ENCODE measurements at places on chromosomes 1 and 21.

DNA sequence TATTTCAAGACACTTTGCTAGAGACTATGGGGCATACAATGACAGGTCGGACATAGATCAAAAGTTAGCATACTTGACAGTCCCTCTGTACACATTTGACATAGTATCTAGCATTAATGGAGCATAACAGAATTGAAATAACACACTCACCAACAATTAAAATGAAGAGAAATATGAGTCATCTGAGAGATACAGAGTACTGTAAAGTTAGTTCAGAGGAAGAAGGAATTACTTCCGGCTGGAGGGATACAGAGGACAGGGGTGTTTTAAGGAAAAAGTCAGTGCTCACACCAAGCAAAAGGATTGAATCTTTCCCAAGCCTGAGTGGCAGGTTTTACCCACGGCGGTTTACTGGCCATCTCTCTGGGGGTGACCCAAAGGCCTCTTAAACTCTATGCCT lies 2.4 kb downstream of the ZMYND12 start:
- no peak for DNase-seq

DNA sequence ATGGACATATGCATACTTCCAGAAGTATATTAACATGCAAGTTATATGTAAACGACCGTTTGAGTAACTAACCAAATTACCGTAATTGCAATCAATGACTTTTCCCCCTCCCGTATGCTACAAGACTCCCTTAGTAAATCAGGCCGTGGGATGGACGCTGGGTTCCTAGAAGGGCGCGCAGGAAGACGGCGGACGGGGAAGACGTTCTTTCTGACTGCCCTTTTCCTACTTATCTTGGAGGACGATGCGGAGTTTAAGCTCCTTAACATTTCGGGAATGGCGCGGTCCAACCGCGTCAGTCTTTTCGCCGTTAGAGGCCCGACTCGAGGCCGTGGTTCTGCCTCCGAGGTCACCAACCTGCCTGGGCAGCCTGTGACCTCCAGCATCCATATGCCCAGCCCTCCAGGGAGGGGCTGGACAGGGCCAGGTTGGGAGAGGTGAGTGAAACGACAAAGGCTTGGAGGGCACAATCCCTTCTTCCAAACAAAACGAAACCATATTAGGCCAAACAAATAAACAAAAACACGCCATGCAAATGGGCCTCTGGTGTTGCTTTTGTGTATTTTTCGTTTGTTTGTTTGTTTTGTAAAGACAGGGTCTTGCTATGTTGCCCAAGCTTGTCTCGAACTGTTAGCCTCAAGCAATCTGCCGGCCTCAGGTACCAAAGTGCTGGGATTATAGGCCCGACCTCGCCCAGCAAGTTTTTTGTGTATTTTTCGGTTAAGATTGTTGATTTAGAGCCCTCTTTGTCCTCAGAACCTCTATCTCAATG lies 873 bp upstream of the PI4KB start:
- peak; percentile 70 for DNase-seq

DNA sequence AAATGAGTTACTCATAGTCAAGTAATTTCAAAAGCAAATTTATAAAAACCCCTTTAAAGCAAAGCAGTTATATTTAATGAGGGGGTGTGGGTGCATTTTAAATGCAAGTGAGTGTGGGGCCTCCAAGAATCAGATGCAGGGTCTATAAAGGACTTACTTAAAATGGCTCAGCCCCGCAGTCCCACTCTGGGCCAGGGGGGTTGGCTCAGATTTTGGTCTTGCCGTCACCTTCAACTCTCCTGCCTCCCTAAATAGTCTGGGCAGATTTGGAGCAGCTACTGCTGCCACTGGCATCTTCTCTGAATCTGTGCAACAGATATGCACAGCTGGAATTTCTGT lies 16.2 kb downstream of the AMPD2 start:
- no peak for DNase-seq

- peak; percentile 7 for DNase-seq
These were observed 354.0 kb upstream of the DUSP10 start for GRCh38 chr1:222095606-222096475.

DNA sequence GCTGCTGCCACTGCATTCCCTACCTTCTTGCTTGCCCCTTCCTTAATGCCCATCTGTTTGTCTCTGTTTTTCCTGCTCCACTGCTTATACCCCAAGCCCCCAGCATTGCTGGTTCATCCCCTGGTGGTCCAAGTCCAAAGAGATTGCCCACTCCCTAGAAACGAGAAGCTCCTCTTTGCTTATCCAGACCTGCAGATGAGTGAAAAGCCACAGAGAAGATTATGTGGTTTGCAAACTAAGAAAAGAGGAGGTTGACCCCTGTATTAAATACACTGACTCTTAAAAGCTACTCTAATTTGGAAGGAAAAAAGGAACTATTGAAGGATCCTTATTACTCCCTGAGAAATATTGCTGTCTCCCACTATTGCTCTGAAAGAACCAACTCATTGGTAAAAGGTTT lies 146.8 kb upstream of the RAB4A start:
- no peak for DNase-seq

DNA sequence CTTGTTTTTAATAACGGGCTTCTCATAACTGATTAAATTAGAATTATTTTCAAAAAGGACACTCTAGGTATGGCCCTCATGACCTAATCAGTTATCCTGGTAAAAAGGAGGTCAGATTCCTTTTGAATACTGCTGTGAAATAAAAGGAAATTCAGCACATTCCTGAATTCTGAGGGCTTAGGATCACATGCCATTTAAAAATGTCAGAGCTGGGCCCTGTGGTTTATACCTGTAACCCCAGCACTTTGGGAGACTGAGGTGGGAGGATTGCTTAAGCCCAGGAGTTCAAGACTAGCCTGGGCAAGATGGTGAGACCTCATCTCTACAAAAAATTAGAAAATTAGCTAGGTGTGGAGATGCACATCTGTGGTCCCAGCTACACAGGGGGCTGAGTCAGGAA lies 18.0 kb upstream of the RABGGTB start:
- DNase-seq = no peak

- DNase-seq = no peak
These were observed 684 bp upstream of the MRPL20 start for GRCh38 chr1:1407636-1408318.

- DNase-seq = no peak
These were observed 216.3 kb upstream of the NR5A2 start for GRCh38 chr1:199811163-199811562.

GRCh38 chr1:230650300-230650699 lies 8.0 kb downstream of the COG2 start:
- DNase-seq = no peak

- no peak for DNase-seq
These were observed 13.6 kb downstream of the GJA4 start for GRCh38 chr1:34806396-34806795.

DNA sequence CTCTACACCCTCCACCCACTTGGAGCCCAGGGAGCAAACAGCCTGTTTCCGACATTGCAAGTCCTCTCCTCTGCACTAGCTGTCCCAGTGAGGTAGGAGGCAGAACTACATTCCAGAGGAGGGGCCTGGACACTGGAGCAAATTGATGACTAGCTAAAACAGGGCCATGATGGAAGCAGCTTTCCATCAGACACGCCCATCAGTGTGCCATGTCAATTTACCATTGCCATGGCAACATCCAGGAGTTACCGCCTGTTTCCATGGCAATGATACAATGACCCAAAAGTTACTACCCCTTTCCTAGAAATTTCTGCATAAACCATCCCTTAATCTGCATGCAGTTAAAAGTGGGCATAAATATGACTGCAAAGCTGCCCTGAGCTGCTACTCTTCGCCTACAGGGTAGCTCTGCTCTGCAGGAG lies 647.1 kb downstream of the PTPRU start:
- DNase-seq = no peak

GRCh38 chr1:113615425-113615824 lies 143.9 kb downstream of the PHTF1 start:
- no peak for DNase-seq

GRCh38 chr21:42721341-42721824 lies 68.0 kb downstream of the PDE9A start:
- DNase-seq = no peak

DNA sequence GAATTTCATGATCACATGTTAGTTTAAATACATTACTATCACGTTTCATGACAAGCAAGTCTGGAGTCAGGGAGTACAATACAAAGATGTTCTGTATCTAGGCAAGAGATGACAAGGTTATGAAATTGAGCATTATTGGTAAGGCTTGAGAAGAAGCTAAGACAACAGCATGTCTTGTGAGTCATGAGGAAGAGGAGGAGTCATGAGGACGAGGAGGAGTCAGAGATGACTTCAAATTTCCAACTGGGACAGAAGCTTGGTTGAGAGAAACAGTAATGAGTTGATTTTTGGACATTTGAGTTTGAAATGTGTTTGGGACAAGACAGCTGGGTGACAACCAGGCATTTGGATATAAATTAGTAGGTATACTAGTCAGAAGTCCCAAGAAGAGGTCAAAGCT lies 4.3 kb upstream of the UBE2U start:
- no peak for DNase-seq

- no peak for DNase-seq
These were observed 78.6 kb downstream of the STUM start for GRCh38 chr1:226627050-226627755.

DNA sequence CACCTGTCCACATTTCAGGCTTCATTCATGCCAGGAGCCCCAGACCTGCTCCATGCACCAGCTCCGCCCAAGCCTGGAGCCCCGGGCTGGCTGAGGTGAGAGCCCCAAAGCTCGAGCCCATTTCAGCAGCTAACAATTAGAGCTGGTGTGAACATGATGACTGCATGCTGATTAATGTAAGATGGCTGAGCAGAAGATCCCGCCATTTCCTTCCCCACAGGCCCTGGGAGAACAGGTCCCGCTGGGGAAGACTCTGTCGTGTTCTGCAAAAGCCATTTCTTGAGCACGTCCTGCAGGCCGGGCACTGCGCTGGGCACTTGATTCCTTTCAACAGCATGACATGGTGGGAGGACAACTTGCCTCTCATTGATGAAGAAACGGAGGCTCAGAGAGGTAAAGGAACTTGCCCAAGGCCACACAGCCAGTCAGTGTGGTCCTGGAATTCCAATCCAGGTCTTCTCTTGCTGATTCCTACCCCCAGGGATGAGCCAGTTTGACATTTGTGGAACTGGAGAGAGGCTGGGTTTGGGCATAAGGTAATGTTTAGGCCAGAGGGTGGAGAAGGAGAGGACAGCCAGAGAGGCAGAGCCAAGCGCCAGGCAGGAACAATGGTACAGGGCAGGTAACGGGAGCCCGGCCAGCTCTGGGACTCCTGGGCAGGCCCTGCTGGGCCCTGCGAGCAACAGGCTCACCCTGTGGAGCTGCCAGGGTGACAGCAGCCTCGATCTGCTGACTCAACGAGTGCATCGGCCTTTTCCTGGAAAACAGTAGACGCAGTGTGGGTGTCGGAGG lies 28.1 kb upstream of the EPHA2 start:
- no peak for DNase-seq

DNA sequence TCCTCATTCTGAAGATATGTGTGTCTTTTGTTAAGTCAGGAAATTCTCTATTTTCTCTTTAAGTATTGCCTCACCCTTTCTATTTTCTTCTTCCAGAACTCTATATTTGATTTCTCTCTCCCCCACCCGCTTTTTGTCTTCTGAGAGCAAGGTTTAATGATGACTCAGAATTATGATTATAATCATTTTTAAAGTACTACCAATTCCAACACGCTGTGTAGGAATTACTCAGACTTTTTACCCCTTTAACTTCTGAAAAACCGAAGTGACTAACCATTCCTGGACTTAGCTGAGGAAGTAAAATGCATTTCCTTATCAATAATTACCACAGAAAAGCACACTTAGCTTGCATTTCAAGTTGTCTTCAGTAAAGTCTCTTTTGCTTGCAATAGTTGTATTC lies 20.8 kb upstream of the SCYL3 start:
- no peak for DNase-seq

GRCh38 chr21:26096494-26097371 lies 73.8 kb downstream of the APP start:
- DNase-seq = no peak

- DNase-seq = no peak
These were observed 24.4 kb downstream of the SLC45A1 start for GRCh38 chr1:8342325-8342724.

- no peak for DNase-seq
These were observed 19.9 kb upstream of the NEK2 start for GRCh38 chr1:211695135-211695816.

GRCh38 chr1:150322310-150322709 lies 977 bp downstream of the PRPF3 start:
- DNase-seq = no peak

DNA sequence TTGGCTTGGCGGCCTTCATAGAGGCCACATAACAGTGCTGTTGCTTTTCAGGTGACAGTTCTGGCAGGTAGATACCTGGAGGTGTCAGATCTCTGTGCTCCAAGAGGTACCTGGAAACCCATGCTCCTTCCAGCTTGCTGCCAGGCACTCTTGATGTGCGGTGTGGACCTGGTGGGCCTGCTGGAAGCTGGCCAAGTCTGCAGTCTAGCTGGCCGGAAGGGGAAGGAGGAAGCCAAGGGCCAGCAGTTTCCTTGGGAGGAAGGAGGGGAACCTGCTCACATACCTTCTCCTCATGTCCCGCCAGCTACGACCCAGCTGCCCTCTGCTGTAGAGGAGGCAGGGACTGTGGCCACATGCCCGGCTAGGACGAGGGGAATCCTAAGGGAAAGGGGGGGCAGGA lies 166.4 kb upstream of the AJAP1 start:
- DNase-seq = no peak

DNA sequence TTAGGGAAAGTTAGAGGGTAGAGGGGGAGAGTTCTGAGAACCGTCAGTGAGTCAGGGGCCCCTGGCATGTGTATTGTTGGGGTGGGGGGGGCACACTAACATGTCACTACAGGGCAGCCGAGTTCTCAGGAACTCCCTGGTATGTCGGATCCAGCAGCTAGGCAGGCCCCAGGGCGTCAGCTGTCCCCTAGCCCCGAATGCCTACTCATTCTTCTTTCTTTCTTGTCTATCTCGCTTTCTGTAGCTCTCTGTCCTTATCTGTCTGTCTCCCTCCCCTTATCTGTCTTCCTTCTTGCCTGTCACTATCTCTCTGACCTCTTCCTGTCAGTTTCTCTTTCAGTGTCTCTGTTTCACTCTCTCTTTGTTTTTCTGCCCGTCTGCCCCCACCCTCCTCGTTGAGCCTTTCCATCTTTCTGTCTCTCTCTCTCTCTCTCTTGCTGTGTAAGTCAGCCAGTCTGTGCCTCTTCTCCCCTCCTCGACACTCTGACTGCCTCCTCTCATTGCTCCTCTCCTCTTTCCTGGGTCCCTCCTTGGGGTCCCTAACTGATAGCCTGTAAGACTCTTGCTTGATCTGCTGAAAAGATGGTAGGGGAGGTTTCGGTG lies 2.4 kb downstream of the NTRK1 start:
- no peak for DNase-seq

GRCh38 chr21:27225151-27225550 lies 258.3 kb upstream of the ADAMTS5 start:
- DNase-seq = no peak

- no peak for DNase-seq
These were observed 474.6 kb downstream of the DISC1 start for GRCh38 chr1:232101231-232101630.

DNA sequence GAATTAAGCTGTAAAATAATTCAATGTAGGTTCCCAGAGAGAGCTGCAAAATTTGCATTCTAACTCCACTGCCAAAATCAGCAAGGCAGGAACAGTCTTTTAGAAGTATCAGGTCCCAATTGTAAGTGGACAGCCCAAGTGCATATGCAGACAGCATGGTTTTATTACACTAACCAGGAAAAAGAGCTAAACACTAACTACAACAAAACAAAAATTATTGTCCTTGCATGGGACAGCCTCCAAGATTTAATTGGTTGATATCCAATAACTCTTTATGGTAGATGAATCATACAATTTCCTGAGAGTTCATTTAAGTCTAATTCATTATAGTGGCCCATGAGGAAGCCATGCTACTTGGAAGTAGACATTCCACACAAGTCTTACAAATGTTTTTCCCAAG lies 154.3 kb upstream of the ZNF648 start:
- no peak for DNase-seq
